A673 (cell line): ENCODE measurements at places on chromosomes 1 and 21.

DNA sequence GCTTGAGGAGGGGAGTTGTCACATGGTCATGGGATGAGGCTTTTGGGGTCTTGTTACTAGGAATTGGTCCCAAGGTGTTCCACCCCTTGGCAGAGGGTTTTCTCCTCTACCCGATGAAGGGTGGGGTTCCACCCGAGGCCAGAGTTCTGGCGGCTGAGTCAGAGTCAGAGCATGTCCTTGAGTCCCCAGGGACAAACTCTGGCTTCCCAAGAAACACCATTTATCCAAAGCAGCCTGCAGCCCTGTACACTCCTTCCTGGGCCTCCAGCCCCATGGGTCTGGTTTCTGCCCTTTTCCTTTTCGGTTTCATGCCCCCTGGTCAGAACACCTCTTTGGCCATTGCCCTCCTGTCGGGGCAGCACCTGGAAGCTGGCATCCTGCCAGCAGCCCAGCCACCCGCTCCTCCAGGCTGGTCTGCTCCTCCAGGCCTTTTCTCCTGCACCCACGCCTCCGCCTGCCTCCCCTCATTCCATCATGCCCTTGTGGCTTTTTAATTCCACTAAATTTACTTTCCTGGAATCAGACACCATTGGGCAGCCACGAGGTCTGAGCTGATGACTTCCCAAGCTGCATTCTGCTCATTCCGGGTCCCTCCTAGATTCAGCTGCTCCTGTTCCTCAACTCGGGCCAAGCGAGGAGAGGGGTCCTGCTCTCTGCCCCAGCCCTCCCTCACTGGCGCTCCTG lies 301.7 kb upstream of the VAMP3 start:
- peak; percentile 58 for DNase-seq

DNA sequence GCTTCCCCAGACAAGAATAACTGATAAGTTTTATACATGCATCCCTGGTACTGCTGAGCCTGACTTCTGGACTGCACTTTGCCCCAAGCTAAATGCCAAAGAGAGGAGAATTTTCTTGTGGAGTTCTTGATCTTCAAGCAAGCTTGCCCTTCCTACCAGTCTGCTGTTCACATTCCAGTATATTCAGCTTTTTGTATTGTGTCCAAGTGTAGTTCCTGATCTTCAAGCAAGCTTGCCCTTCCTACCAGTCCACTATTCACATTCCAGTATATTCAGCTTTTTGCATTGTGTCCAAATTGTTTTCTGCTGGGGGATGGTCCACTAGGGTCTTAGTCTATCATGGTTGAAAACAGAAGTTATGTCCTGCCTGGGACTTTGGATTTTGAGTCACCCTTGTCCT lies 894 bp upstream of the TSEN15 start:
- DNase-seq: no peak

DNA sequence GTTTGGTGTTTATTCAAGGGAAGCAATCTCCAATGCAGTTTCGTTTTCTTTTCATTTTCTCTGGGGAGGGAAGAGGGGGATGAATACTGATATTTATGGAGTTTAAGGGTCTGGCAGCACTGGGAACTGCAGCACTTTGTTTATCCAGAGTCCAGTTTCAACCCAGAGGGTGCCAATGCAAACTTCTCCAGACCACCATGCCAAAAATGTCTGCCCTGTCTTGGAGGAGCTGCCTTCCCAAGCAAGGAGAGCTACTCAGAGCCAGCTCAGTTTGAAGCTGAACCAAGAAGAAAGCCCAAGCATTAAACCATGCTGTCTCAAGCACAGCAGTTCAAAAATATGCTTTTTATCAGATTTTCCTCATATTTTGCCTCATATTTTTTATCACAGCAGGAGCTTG lies 589.7 kb downstream of the LMO4 start:
- no peak for DNase-seq

DNA sequence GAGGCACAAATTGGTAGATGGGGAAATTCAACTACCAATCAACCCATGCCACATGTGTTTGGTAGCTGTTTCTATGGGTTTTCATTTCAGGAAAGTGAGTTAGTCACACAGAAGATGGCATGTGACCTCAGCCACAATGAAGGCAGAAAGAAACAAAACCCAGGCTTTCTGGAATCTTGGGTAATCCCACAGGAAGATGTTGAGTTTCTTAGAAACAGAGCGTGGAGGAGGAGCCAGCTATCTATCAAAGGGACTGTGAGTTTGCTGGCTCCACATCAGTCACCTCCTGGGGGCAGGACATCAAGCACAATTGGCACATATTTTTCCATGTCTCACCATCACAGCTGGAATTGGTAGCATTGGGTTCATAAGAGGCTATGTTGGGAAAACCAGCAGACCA lies 188.9 kb upstream of the PLXNA2 start:
- no peak for DNase-seq

DNA sequence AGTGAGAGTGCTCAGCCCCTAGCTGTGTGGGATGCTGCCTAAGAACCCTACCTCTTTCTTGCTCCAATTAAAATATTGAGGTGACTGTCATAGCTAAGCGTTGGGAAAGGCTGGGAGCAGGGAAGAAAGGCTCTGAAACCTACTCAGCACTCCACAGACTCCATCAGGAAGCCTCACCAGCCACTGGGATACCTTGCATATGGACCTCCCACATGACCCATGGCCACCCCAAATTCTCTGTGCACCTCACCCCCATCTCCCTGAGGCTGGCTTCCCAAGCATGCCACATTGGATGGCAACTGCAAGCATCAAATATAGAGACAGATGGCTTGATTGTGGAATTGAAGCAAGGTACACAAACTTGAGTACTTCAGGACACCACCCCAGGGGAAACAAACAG lies 41.8 kb downstream of the FLVCR1 start:
- no peak for DNase-seq

DNA sequence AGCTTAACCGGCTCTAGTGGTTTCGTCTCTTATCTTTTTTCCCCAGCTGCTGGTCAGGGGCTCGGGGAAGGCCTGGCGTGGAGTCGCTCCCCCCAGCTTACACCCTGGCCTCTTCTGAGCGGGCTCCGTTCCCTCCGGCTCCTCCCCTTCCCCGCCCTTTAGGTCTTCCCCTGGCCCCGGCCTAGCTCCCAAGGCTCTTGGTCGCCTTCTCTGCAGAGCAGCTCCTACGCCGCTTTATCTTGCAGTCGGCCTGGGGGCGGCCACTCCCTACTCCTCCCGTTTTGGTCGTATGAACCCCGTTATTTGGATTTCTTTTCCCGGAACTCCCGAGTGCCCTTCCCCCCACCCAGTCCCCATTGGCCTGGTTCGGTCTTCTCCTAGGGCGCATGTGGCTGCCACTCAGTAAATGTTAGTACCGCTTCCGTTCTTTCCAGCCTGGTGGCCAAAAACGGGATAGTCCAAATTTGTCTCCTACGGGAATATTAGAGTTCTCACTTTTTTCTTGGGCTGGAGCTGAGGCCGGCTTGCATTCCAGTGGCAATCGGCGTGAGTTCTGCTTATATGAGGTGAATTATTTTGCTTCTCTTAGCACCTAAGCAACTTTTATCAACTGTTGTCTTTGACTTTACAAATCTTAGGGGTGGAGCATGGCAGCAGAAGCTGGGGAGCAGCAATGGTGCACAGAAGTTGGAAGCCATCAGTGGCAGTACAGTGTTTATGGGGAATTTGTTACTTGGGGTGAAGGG lies 467 bp downstream of the THRAP3 start:
- peak; percentile 89 for DNase-seq

GRCh38 chr1:247494767-247495166 lies 36.9 kb upstream of the OR2B11 start:
- no peak for DNase-seq

- no peak for DNase-seq
These were observed 28.7 kb upstream of the TRAPPC10 start for GRCh38 chr21:43983390-43983789.

DNA sequence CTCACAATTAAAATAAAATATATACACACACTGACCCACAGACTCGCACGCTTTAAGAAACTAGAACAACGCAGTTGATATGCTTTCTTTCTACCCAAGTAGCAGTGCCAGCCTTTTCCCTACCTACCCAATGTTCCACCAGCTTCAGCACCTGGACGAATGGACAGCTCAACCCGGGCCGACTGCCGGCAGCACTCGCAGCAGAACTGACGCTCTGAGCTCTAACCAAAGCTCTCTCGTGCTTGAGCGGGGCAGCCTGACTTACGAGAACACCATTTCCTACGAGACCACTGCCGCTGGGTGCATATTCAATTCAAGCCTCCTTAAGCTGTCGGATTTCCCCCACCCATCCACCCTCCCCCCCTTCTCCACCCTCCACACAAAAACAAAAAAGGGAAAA lies 127.4 kb upstream of the DPYD start:
- DNase-seq: peak; percentile 95

DNA sequence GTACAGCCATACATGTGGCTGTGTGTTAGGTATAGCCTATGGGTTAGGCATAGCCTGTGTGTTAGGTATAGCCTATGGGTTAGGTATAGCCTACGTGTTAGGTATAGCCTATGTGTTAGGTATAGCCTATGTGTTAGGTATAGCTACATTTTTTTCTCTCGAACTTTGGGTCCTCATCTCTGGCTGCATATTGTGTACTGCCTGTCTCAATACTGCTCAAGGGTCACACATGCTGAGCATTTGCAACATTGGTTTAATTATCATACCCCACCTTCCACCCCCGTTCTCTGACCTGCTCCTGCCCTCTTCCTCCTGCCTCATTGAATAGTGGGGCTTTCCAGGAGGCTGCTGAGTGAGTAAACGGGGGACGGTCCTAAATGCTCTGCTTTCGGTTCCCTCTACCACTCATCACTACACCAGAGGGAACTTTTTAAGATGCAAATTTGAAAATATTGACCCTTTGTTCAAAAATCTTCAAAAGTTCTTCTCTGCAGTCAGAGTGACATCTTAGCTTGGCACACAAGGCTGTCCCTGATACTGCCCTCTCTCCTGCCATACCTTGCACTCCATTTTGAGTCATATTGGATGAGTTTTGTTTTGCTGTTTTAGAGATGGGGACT lies 17.8 kb downstream of the OR2B11 start:
- DNase-seq: no peak

DNA sequence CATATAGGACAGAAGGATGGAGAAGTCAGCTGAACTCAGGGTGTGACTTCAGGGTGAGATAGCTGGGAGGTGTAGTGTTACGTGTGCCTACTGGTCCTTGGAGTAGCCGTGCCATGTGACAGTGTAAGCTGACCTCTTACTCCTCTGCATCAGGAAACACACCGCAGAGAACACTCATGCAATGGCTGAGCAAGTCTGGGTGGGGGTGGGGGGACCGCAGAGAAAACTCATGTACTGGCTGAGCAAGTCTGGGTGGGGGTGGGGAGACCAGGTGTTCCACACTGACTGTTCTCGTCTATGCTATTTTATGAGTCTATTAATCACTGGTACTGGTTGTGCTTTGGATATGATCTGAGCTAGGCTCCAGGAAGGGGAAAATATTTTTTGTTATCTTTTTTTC lies 233.1 kb downstream of the PAPPA2 start:
- DNase-seq: no peak

DNA sequence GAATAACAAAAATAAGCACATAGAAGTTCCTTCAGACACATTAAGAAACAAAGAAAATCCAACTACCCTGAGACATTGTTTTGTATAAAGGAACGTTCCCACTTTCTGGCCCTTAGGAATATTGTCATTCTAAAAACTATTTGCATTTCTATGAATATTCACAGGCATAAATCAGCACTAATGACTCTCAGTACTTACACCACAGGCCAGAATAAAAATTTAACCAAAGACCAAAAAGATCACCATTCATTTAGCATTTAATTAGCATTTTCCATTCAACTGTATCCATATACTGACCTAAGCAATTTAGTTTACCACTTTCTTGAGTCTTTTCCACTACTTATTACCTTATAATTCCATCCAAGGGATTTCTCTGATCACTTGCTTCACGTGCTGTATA lies 75.4 kb downstream of the TTLL7 start:
- no peak for DNase-seq

DNA sequence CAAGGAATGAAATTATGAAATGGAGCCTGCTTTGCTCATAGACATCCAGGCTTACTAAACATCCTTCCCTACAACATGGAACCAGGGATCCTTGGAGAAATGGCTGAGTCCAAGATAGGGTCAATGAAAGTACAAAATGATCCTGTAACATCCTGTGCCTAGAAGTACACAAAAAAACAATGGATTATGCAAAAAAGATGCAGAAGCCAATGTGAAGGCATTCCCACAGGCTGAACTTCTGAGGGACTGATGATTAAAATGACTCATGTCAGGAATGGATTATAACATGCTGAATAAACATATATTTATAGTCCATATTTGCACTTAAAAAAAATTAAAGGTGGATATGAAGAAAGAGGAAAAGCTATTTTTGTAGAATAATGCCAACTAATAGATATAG lies 10.4 kb upstream of the HOOK1 start:
- DNase-seq: no peak

DNA sequence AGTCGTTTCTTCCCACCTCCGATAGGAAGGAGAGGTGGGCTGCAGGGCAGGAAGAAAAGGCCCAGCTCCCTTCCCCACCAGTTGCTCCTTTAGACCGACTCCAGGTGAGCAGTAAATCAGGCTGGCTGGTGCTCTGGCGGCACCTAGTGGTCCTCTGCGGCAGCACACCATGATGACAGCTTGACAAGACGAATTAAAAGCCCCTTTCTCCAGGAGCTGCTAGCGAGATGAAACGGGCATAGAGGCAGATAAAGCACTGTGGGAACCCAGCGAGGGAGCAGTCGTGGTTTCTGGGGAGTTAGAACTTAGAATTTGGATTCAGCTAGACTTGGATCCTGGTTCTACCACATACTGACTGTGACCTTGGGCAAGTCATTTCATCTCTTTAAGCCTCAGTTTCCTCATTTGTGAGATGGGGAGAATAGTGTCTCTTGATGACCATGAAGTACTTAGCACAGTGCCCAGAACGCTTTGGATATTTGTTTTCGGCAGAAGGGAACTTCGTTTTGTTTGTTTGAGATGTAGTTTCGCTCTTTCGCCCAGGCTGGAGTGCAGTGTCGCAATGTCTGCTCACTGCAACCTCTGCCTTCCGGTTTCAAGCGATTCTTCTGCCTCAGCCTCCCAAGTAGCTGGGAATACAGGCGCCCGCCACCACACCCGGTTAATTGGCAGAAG lies 21.8 kb upstream of the COL9A2 start:
- DNase-seq: peak; percentile 88
